ENCODE measurements at places on chromosomes 2 and 18.

- DNase-seq, result no peak
These were observed 239.4 kb upstream of the LYPD1 start for GRCh38 chr2:132909427-132909826.

DNA sequence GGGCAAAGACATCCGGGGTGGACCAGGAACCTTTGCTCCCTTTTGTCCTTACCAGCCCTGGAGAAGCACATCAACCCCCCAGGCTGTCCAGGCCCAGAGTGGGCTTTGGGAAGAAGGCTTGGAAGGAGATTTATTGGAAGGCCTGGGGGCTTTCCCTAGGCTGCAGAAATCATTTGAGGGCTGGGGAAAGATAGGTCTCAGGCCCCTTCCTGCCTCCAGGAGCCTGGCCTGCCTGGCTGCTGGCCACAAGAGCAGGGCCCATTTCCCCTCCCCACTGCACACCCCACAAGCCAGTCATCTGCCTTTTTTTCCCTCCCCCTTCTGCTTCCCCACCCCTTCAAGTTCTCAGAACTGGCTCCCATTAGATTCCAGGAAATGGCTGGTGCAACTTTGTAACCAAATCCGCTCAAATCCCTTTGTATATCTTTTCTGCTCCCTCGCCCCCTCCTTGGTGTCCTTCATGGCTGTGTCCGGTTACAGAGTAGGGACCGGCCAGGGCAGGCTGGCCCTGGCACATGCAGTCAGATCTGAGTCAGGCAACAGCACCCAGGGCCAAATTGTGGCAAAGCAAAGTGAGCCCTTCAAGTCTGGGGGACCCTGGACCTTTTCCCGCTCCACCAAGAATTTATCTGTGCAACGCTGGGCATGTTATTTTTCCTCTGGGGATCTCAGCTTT lies 20.8 kb upstream of the TNP1 start:
- DNase-seq, result no peak

DNA sequence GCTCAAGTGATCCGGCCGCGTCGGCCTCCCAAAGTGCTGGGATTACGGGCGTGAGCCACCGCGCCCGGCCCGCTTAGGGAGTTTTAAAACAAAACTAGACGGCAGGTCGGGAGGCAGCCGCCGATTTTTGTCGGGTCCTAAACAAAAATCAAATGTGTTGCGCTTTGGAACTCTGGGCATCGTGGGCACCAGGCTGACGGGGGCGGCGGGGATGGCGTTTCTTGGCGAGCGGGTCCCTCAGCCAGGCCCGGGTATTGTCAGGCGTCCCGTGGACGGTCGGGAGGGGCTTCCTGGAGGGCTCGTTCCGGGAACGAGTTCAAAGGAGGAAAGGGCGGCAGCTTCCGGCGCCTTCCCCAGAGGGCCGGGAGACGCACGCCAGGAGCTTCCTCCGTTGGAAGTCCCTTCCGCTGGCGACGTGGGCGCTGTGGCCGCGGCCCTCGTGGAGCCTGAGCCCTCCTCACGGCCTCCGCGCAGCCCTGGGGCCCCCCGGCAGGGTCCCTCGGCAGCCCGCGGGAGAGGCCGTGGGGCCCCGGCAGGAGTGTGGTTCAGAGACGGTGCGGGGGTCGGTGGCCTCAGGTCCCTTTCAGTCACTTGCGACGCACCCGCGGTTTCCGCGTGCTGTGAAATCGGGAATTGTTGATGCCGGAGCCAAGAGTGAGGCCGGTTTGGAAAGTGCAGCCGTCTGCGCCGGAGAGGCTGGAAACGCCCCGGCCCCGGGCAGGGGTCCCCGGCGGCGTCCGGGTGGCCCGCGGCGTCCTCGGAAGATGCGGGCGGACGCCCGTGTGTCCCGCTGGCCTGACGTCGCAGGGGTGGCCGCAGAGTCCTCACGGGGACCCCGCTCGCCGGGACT lies 59.3 kb downstream of the EMILIN2 start:
- peak; percentile 64 for DNase-seq

DNA sequence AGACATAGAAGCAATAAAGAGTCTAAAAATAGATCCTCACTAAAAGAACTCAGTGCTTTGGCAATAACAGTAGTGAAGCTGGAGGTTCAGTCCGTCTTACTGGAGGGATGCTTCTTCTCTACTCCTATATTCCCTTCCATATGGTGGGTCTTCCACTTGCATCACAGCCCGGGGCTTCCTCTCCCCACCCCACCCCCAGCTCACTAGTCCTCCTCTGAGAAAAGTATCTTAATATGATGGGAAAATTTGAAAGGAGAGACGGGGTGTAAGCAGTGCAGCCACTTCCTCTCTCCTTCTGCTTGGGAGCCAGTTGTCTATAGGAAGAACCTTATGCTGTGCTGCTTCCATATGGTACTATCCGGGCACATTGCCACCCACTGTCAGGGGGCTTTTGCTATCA lies 57.2 kb upstream of the SPOPL start:
- DNase-seq, result no peak

GRCh38 chr2:195490319-195490718 lies 166.7 kb upstream of the SLC39A10 start:
- DNase-seq, result no peak
